Spinal cord (tissue), 10 donors: ENCODE measurements at places on chromosomes 12 and 14. TPM values are rescaled to one million over a fixed set of nuclear protein-coding genes. Genes with fewer than 3 reads are reported as not detected.

Gene NTN4
- total RNA-seq, result 10.2 TPM

Gene GLIPR1L2
- 3.9 TPM for total RNA-seq

DNA sequence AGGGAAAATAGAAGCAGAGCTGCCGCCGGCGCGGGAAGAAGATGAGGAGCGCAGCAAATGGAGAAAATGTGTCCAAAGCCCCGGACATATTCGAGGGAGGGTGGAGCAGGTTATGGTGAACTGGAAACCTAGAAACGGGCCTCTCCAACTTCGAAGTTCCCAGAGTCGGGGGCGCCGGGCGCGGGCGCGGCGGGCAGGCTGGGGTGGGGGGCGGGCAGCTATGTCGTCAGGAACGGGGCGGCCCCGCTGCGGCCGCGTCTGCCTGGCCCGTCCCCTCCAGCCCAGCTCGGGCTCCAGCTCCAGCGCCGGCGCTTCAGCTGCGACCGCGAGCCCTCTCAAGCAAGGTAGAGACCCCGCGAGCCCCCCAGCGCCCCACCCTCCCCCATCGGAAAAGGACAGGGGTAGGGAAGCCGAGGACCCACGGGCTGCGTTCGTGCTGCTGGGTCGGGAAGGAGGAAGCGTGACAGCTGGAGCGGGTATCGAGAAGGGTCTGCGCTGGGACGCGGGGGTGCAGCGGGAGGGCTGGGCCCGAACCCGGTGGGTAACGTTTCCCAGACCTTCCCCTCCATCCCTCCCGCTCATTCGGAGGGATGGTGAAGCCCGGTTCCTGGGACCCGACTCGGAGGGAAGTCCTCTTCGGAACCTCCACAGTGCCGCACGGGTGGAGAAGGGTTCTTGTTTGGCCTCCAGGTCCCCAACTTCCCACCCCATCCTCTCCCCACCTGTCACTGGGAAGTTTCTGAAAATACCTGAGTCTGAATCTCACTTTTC is 1.0 kb downstream of the DGKA start:
- no peak for DNase-seq

GRCh38 chr12:131852551-131853299 is 24.5 kb downstream of the MMP17 start:
- DNase-seq, result no peak

Gene A2M
- total RNA-seq, result 263 TPM

DNA sequence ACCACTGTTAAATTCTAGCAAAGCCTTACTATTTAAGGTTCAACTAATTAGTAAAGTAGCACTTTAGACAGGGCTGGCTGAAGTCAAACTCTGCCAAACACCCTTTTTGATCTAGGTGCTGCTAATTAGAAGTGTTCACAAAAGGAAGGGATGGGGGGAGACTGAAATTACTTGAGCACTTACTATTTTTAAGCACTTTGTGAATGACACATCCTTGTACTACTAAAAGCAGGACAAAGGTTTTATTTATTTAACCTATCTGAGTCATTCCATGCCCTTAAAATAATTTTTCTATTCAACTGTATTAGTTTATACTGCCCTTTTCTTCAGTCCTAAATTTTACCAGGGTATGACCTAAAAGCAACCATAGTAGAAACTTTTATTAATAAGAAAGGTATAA is 20.1 kb downstream of the MBIP start:
- DNase-seq, result no peak

Gene SERPINA1
- total RNA-seq, result 8.6 TPM

DNA sequence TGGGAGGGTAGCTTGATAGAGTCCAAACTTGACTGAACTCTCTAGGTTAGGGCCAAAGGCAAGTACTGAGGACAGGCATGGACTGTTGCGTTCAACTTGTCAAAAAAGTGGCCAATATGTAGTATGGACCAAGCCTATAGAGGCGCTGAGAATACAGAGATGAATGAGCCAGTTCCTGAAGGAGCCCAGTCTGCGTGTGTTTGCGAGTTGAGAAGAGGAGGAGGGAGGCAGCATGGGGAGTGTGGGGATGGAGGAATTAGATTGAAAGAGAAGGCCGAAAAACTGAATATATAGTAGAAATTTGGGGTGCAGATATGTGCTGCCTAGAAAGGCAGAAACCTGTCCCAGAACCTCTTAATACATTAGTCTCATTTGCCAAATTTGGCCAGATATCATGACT is 412.4 kb downstream of the PCNX1 start:
- DNase-seq, result peak; percentile 9

DNA sequence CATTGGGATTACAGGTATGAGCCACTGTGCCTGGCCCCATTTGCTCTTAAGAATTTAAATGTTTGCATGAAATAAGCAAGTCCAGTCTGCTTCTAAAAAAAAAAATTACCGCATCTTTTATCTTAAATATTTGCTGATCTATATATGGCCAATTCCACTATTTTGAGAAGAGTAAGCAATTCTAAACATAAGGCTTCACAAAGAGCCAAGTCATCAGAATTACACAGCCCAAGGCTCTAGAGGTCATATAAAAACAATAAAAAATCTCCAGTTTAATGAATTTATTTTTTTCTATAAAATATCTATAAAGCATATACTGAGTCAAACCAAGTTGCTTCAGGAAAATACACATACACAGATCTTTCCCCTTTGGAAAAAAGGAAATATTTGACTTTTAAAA is 79.0 kb upstream of the CPNE8 start:
- DNase-seq, result no peak

Gene P2RX2
- total RNA-seq, result 0.06 TPM

DNA sequence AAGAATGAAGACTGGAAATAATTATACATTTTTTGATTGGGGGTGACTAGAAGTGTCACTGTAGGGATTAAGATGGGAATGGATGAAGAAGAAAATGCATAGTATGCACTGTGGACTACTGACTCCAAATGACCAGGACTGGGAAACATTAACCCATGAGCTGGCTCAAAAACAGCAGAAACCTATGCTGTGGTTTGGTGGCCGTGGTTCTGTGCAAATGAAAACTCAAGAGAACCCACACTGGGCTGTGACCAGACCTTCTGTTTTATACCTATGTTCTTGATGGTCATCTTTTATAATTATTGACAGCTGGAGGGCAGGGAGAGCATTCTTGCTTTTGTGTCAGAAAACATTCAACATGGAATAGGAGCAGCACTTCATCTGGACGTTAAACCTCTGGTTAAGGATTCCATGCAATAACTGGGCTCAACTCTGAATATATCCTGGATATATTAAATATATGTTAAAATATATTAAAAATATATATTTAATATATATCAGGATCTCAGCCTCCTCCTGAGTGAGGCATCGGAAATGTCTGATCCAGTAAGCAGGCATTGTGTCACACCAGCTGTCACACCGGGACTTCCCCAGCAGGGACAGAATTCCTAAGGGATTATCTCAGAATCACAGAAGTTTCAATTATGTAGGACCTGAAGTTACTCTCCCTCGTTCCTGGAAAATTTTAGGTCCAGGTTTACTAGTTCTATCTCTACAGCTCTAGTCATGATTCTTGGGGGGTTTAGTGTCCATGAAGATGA is 48.5 kb downstream of the BBS10 start:
- DNase-seq, result no peak

- no peak for DNase-seq
Observed at GRCh38 chr12:53766881-53767280, 15.1 kb upstream of the CISTR start.

- peak; percentile 5 for DNase-seq
Observed at GRCh38 chr14:45526715-45527549, 273.9 kb upstream of the MIS18BP1 start.

- DNase-seq, result no peak
Observed at GRCh38 chr12:48031135-48031960, 27.1 kb upstream of the COL2A1 start.

- no peak for DNase-seq
Observed at GRCh38 chr14:91508105-91508504, 2.0 kb downstream of the PPP4R3A start.

DNA sequence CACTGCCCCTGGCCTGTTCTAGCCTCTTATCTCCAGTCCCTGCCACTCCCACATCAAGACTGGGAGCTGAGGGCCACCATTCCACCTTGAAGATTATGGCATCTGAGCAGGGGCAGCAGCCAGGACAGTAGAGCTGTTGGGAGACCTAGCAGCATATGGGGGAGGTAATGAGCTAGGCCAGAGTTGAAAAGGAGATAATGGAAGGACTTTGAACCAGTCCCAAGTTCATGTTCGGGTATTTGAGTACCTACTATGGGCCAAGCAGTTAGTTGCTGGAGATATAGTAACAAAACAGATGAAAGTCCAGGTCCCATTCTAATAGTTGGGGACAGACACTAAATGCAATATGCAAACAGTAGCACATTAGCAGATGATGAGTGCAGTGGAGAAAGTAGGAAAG is 151.5 kb downstream of the PLXNC1 start:
- DNase-seq, result no peak

Gene CEBPE
- total RNA-seq, result 1.5 TPM
